Activated CD8-positive, alpha-beta memory T cell treated with anti-CD3 and anti-CD28 coated beads, Interleukin-2, amount 10 ng/mL, durations not matched to agents 7 days and 5 days (primary cell): ENCODE measurements at places on chromosomes 12 and 14. TPM values are rescaled to one million over a fixed set of nuclear protein-coding genes. Genes with fewer than 3 reads are reported as not detected.
A peak's percentile ranks its signal among the peaks of the same experiment; 100 is the strongest.

The INHBC gene
- total RNA-seq: not detected

The SMCO3 gene
- total RNA-seq: not detected

DNA sequence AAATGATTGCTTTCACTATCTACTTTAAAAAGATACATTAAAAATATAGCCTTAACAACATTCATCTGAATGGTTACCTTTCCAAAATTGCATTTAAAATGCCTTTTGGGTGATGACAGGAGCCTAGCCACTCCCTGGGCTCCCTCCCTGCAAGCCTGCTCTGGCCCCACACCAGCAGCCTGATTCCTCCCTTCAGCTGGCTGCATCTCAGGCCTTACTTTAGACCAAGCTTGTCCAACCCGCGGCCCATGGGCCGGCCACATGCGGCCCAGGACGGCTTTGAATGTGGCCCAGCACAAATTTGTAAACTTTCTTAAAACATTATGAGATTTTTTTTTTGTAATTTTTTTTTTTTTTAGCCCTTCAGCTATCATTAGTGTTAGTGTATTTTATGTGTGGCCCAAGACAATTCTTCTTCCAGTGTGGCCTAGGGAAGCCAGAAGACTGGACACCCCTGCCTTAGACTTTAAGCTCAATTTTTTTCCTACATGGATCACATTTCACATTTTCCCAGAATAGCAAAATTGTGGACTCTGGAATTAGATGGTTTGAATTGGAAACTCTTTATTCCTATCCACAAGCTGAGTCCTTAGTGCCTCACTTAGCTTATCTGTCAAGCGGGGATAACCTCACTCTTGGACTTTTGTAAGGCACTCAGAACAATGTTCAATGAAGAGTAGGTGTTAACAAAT is 124.4 kb downstream of the MYRFL start:
- DNase-seq: no peak

DNA sequence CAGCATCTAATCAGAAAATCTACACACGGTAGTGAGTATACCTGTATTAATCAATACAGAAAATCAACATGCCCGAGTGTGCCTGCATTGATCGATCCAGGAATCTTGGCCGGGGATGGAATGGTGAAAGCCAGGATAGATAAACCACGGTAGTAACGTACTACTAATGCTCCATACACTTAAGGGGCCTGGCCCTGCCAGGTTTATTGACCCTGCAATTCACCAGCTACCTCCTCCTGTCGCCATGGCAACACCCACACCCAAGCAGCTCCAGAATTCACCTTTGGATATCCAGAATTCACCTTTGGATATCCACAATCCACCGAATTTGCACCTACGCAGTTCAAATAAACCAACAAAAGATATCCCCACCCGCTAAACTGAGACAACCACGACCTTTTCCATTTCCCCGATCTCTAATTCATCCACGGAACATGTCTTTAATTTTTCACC is 14.8 kb upstream of the CALM1 start:
- peak; percentile 50 for DNase-seq

DNA sequence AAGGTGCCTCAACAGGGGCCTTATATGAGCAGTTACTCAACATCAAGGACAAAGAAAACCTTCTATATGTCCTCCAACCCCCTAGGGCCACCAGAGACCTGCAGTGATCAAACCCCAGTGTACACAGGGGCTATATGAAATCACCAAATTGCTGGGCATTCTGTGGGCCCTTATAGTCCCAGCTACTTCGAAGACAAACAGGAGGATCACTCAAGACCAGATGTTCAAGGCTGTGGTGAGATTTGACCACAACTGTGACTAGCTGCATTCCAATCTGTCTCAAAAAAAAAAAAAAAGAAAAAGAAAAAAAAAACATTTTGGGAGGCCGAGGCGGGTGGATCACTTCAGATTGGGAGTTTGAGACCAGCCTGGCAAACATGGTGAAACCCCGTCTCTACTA is 51.0 kb upstream of the PRB2 start:
- DNase-seq: no peak
